Suppressor macrophage treated with lipopolysaccharide for 4 hours (primary cell): ENCODE measurements at places on chromosomes 7 and 10.
A peak's percentile ranks its signal among the peaks of the same experiment; 100 is the strongest.

- no peak for DNase-seq
These were observed 317.3 kb upstream of the CACNA2D1 start for GRCh38 chr7:82760831-82761230.

DNA sequence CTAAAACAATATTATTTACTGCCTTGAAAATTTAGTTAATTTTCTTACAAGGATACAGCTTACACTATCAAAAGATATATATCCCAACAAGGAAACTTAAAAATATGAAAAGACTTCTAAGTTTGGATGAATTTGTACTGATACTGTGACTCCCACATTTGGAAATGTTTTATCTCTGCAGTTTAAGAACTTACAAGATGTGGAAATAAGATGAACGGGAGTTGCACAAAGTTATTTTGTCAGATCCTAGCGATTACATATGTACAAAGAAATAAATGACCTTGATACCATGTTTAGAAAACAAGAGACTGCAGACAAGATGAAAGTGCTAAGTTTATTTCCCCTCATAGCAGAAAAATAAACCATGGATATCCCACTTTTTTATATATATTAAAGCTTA is 103.7 kb upstream of the TMEM106B start:
- DNase-seq: no peak

- peak; percentile 75 for DNase-seq
These were observed 2.1 kb downstream of the CASP7 start for GRCh38 chr10:113681533-113682470.

DNA sequence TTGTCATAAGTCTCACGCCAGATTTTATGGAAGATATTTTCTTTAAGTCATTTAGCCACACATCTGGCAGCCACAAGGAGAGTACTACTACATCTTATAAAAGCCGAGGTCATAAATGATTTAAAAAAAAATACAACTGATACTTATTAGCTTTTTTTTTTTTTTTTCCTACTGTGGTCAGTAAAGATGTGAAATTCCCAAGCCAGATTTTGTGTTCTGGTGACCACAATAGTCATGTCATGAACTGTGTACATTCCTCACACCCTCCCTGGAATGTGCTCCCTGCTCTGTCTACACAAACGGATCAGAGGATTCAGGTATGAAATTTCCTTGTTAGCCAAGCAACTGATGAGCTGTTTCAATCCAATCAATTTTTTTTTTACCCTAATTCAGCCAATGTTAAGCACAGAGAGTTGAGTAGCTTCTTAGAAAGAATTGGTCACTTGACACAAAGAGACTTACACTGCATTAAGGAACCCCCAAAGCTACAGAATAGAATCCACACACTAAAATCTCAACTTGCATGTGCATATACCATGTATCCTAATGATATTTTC is 54.7 kb downstream of the CHRM2 start:
- DNase-seq: no peak

DNA sequence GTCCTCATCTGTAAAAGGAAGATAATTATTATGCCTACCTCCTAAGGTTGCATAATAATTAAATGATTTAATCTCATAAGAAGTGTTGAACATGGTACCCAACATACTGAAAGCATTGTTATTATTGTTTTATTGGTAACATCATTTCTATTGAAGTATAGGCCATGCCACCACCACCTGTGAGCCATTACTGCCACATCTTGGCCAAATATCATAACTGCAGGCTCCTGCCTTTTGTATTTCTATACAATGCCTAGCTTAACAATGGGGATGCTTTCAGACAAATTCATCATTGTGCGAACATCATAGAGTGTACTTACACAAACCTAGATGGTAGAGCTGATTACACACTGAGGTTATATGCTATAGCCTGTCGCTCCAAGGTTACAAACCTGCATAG is 61.1 kb upstream of the NPSR1 start:
- DNase-seq: no peak

- peak; percentile 35 for DNase-seq
These were observed 5.5 kb downstream of the GSTO1 start for GRCh38 chr10:104259999-104260774.

- no peak for DNase-seq
These were observed 72.2 kb upstream of the MYL10 start for GRCh38 chr7:101701153-101701794.

DNA sequence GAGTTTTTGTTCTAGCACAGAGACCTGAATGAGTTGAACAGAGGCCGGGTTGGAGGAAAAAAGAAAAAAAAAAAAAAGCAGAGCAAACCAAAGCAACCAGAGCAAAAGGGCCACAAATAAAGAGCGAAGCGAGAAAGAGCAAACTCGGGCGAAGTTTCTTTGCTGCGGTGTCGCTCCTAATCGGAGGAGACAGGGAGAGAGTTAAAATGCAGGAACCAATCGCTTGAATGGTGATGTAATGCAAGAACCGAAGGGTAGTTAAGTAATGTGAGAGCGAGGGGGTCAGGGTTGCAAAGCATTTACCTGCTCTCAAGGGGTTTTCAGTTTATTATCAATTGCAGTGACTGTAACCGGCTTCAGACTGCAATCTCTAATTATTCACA is 271.7 kb downstream of the TRIL start:
- peak; percentile 36 for DNase-seq

DNA sequence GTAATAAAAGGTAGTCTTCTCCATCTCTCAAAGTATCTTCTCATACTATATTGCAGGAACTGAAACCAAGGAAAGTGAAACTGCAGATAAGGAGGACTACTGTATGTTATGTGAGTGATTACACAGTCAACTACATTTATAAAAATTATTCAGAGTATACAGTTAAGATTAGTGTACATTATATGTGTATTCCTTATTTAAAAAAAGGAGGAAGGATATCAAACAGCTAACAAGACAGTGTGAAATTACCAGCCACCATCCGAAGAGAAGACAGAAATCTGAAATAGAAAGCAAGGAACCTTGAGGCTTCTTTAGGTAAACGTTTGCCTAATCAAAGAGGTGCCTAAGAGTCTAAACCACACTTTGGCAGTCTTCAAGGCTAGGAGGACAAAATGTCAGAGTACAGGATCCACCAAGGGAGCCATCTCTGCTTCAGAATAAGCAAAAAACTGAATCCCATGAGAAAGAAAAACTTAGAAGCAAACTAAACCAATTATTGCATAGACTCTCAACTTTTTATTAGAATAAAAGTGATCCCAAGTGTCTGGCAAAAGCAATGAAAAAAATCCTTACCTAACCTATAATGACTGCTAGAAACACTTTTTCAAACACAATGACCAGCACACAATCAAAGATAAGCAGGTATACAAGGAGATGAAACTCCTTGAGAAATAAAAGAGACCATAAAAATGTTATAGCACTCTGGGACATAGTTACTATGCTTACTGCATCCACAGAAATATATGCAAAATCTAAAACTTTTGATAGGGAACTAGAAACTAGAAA is 6.4 kb downstream of the USP6NL start:
- peak; percentile 60 for DNase-seq

DNA sequence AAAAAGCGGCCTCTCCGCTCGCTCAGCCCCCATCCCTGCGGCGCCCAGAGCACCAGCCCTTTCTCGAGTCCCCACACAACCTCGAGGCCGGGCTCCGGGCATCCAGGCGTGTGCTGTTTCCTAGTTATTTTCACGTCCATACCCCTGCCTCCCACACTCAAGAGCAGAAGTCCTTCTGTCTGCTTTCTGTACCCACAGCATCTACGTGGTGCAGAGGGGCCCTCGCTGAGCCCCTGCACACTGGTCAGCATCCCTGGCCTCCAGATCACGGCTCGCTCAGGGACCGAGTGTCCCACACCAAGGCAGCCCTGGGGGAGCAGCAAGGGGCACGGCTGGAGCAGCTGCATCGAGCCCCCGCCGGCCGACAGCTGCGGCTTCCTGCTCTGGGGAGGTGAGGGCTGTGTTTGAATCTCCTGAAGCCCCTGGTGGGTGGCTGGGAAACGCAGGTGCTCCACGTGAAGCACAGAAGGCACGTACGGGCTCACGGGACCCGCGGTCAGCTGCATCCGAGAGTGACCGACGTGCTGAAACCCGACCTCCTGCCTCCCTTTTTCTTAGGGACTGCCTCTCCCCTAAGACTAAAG is 333.1 kb downstream of the DNAJB6 start:
- DNase-seq: no peak

DNA sequence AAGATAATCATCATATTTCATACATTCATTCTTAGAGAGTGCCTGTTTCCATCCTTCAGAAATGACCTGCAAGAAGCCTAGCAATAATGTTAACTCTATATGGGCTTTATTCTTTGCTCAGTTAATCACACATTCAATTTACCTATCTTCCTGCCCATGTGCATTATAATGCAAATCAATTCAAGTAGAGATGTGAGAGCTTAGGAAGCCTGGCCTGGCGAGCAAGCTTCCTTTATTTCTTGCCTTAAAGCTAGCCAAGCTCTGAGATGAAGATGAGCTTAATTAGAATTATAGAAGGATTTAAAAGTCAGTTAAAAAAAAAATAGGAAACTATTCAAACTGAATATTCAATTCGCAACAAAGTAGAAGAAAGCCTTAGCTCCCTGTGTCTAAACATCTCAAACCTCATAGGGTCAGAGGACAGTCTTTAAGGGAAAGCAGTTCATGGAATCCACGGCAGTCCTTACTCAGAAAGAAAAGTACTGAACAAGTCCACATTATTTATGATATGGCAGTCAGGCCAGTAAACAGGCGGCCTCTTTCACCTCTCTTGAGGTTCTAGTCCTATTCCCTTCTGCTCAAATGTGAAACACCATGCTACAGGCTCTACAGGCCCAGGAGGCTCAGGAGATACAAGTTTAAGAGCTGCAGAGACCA is 214.1 kb downstream of the TFEC start:
- DNase-seq: no peak

- no peak for DNase-seq
These were observed 30.3 kb downstream of the BCAP29 start for GRCh38 chr7:107610323-107610722.

DNA sequence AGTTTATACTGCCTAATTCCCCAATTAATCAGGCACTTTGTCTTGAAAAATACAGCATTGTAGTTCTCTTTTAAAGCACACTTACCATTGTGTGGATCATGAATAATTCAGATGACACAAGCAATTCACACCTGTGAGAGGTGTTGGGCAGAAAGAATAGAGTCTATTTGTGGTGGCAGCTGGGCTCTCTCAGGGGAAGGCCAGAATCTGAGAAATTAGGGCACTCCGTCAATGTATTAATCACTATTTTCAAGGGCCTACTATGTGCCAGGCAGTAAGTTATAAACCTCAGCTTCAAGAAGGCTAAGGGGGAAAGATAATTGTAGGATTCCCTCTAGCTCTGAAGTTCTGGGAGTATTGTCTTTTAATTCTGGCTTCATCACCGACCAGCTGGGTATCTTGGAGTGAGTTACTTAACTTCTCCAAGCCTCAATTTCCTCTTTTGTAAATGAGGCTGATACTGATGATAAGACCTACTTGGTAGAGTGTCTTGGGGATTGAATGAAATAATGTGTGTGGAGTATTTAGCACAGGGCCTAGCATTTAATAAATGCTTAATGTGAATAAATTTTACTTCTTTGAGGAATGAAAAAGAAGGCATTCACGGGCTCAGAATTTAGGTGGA is 2.5 kb downstream of the CHN2 start:
- peak; percentile 34 for DNase-seq

DNA sequence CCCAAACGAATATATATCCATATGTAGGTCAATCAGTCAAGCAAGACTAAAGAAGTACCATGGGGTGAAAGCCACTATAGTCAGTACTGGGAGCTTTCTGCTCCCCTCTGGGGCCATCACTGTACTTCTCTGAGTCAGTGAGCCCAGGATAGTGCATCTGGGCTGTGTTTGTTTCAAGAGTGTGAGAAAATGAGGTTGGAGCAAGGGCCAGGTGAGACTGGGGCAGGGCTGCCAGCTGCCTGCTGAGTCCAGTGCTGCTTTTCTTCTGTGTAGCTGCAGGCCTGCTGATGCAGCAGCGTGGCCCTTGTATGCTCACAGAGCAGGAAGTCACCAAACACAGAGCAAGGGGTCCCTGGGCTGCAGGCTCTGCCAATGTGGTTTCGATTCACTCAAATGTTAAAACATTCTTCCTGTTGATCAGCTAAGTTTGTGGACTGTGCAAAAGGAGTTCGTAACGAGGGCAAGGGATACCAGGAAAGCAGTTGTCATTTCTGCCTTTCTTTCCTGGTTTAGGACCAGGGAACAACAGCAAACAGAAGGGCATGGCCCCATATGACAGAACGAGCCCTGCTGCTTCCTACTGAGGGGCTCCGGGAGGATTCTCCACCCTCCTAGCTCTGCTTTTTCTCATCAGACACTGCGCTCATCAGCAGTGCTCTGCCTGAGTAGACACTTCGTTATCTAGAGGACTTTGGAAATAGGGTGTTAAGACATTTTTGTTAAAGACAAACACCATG is 65.4 kb upstream of the TNS3 start:
- DNase-seq: no peak

DNA sequence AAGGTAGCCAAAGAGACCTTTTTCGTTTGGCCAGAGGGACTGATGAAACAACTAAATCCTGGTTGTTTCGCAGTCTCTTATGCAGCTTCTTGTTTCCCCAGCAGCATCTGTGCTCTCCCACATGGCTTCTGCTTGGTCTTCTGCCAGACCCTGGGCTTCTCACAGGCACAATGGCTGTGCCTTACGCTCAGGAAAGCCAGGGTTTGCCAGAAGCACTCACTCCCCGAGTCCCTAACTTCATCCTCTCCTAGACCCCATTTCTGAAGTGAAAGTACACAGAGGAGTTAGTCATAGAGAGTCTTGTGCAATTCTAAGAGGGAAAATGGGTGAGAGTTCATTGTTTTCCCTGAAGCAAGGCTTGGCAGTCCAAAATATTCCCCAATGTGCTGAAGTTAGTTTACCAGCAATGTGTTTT is 121.7 kb downstream of the EVX1 start:
- peak; percentile 56 for DNase-seq

- peak; percentile 54 for DNase-seq
These were observed 25.0 kb downstream of the VTI1A start for GRCh38 chr10:112471878-112472487.

DNA sequence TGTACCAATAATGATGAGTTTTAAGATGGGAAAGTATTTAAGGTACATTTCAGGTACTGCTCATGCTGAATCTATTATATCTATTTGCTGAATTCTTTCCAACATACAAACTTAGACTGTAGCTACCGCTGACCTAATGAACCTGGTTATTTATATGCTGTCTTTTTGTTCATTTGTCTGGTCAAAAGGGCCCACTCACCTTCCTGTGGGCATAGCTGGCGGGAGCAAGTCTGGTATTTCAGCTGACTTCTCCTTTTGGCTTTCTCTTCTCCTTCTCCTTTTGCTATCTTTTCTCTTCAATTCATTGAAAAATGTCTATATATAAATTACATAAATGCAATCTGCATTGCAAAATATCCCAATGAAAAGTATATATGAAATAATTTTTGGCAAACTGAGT is 9.5 kb downstream of the PLXDC2 start:
- peak; percentile 63 for DNase-seq

GRCh38 chr10:14040787-14041631 is 289.7 kb downstream of the FRMD4A start:
- DNase-seq: peak; percentile 90
